ENCODE measurements at places on chromosomes 2 and 18. TPM values are rescaled to one million over a fixed set of nuclear protein-coding genes. Genes with fewer than 3 reads are reported as not detected.

DNA sequence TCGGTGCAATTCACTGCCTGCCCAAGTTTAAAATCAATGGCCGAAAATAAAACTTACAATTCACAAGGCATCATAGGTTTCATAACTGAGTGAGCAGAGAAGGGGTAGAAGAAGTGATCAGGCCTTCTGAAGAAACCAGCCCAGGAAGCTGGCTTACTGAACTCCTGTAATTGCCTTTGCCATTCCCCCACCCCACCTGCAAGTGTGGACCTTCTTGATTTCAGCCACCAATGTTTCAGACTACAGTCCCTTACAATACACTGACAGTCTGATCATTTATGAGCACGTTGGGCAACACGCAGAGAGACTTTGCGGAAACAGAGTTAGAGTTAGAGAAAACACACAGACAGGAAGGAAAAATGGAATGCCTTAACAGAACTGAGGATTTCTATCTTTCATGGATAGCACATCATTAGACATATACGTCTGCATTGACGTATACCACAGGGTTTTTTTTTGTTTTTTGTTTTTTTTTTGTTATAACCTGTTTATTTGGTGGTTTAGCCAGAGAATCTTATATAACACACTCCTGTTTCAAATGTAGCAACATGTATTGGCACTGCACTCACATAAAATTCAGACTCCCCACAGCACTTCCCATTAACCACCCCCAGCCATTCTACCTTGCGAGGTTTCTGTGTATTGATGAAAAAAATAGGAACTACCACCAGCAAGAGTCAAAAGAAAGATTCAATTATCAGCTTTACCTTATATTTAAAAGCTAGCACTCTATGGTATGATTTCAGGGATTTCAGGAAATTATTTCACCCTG, 126.4 kb downstream of the CACNB4 start:
- H3K27me3 ChIP-seq, result no peaks in the 10 kb centered on the region
- DNase-seq, result no peak
- H3K4me3 ChIP-seq, result no peak overlapping the region
- no peak overlapping the region for H3K27ac ChIP-seq
- no peaks in the 10 kb centered on the region for H3K4me1 ChIP-seq

The ICOS gene
- 98.1 TPM for total RNA-seq

- H3K27ac ChIP-seq, result no peak overlapping the region
- no peaks in the 10 kb centered on the region for H3K27me3 ChIP-seq
- no peaks in the 10 kb centered on the region for H3K4me1 ChIP-seq
- no peak for DNase-seq
- no peaks in the 10 kb centered on the region for H3K36me3 ChIP-seq
Observed at GRCh38 chr18:36759167-36759776, 69.5 kb downstream of the TPGS2 start.

The CFC1 gene
- not detected for total RNA-seq

The MAP3K19 gene
- total RNA-seq, result not detected

DNA sequence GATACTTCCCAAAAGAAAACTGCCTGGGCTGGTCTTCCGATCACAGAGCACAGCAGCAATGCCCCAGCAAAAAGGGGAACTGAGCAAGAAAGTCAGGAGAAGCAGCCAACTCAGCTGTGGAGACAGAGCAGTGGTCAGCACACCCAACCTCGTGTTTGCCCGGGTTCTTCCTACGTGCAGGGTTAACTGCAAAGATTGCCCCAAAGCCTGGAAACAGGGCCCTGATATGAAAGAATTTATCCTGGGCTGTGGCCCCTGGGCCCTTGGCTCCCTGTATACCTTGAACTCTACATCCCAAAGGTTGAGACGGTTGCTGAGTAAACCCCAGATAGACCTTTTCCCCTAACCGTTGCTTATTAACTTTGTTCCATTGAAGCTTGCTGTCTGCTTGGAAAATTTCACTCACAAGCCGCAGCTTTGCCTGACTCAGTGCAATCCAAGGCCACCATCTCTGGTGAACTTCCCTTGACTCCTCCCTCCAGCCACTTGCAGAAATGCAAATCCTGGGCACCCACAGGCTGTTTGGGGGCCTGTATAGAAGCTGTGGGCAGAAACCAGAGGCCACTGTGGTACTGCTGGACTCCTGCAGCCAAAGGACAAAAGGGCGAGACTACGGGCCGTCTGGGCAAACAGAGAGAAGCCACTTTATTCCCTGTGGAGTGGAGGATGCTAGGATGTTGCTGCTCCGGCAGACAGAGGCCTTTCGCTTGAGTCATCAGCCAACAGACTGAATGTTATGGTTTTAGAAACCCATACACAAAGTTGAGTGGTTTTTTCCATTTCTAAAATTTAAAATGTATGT, 18.2 kb downstream of the NRP2 start:
- H3K36me3 ChIP-seq, result no peaks in the 10 kb centered on the region
- no peak overlapping the region for H3K4me3 ChIP-seq
- no peaks in the 10 kb centered on the region for H3K27me3 ChIP-seq
- no peak overlapping the region for H3K27ac ChIP-seq
- no peaks in the 10 kb centered on the region for H3K4me1 ChIP-seq

DNA sequence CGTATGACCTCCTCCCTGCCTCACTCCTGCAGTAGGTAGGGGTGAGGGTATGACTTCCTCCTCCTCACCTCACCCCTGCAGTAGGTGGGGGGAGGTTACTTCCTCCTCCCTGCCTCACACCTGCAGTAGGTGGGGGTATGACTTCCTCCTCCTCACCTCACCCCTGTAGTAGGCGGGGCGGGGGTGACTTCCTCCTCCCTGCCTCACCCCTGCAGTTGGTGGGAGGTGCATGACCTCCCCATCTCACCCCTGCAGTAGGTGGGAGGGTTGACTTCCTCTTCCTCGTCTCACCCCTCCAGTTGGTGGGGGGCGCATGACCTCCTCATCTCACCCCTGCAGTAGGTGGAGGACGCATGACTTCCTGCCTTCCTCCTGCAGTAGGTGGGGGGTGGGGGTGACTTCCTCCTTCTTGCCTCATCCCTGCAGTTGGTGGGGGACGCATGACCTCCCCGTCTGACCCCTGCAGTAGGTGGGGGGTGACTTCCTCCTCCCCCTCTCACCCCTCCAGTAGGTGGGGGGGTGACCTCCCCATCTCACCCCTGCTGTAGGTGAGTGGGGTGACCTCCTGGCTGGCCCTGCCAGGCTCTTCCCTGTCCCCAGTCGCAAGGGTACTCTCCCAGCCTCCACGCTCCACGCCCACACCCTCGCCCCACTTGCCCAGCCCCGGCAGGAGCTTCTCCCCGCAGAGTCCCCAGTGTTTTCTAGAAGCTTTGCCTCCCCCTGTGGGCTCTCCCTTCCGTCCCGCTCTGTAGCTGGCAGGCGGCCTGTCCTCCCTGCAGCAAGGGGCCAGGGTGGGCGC, 39.3 kb downstream of the TSHZ1 start:
- no peaks in the 10 kb centered on the region for H3K27me3 ChIP-seq
- H3K4me1 ChIP-seq, result peaks cover 49% of the 10 kb centered on the region
- peak; percentile 41 for DNase-seq
- no peak overlapping the region for H3K4me3 ChIP-seq
- H3K27ac ChIP-seq, result peak overlapping the region; percentile 47
- H3K36me3 ChIP-seq, result no peaks in the 10 kb centered on the region

DNA sequence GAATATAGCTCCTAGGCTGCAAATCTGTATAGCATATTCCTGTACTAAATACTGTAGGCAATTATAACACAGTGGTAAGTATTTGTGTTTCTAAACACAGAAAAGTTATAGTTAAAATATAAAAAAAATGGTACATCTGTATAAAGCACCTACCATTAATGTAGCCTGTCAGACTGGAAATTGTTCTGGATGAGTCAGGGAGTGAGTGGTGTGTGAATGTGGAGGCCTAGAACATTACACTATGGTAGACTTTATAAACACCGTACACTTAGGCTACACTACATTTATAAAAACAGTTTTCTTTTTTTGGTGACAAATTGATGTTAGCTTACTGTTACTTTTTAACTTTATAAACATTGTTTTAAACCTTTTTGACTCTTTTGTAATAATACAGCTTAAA, 226.3 kb downstream of the CCDC85A start:
- no peaks in the 10 kb centered on the region for H3K4me1 ChIP-seq
- H3K4me3 ChIP-seq, result no peak overlapping the region
- H3K27me3 ChIP-seq, result no peaks in the 10 kb centered on the region

DNA sequence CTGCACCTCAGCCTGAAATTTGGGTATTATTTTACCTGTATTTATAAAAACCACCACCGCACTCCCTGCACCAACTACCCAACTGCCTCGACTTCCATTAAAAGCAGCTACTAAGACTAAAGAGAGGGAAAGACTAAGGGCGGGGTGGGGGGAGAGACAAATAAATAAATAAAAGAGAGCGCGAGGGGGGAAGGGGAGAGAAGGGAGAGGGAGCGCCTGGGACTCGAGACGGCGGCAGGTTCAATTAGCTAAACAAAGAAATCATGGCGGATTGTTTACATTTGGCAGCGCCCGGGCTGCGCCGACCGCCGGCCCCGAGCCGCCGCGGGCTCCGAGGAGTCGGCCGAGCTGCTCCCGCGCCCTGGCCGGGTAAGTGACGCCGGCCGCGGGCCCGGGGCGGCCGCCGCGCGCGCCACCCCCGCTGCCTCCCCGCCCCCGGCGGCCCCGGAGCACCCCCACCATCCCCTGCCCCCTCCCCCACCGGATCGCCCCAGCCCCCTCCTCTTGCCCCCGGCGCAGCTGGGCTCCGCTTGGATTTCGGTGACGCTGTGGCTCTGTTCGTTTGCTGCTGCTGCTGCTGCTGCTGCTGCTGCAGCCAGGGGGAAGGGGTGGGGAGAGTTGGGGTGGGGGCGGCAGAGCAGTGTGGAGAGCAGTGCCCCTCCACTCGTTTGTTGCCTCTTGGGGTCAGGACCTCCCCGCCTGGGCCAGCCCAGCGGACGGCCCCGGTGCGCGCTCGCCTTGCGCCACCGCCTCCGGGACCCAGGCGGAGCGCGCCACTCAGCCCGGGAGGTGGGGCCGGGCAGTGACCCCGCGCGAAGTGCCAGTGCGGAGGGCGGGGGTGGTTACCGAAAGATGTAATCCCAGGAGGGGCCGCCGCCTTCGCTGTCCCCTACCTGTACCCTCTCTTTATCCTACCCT, 187.2 kb upstream of the FANCL start:
- H3K27ac ChIP-seq, result no peak overlapping the region
- H3K4me3 ChIP-seq, result no peak overlapping the region
- H3K4me1 ChIP-seq, result peaks cover 3% of the 10 kb centered on the region

The CREG2 gene
- not detected for total RNA-seq

The LINC00305 gene
- total RNA-seq, result not detected

The RSAD2 gene
- 3.9 TPM for total RNA-seq

DNA sequence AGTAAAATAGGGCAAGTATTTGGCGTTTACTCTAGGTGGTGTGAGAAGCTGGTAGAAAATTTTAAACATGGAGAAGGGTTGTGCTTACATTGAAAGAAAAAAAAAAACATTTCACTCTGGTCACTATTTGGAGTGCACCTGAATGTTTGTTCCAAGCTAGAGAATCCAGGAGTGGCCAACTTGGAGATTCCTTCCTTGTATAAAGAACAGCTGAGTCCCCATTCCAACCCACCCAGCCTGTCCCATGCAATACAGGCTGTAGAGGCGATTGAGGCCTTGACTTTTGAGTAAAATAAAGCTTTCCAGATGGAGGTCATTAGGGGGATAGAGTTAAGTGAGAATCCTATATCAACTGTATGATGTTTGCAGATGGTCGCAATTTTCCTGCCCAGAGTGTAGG, 203.8 kb upstream of the SYT4 start:
- H3K27ac ChIP-seq, result no peak overlapping the region
- H3K4me1 ChIP-seq, result no peaks in the 10 kb centered on the region
- H3K36me3 ChIP-seq, result no peaks in the 10 kb centered on the region
- no peak for DNase-seq

DNA sequence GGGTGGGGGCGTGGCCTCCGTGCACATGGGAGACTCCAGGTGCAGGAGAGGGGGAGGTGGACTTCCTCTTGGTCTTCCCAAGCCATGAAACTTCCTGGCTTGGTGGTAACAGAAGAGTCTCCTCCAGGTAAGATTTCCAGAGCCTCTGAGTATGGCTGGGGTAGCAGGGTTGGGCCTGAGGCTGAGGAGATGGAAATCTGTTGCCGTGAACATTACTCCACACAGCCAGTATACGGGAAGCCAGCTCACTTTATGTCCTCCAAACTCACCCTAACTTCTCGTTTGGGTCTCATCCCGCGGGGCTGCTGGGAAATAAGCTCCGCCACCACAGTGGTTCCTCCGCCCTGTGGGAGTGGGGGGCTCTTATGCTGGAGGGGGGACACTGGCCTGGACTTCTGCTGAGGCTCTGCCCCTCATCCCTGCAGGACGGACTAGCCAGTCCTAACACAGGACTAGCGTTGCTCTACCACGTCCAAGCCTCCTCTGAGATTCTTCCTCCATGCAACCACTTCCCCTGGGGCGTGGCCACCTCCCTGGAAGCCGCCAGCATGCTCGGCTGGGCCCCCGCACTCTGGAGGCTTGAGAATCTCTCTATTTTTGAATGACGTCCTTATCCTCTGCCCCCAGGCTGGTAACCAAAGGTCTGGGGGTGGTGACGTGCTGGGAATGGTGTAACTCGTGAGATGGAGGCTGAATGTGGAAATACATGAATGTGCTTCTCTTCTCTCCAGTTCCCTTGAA, 777 bp upstream of the RAB17 start:
- H3K4me3 ChIP-seq, result no peak overlapping the region
- no peaks in the 10 kb centered on the region for H3K27me3 ChIP-seq
- no peak for DNase-seq
- no peaks in the 10 kb centered on the region for H3K36me3 ChIP-seq
- H3K4me1 ChIP-seq, result peaks cover 12% of the 10 kb centered on the region
- H3K27ac ChIP-seq, result no peak overlapping the region

DNA sequence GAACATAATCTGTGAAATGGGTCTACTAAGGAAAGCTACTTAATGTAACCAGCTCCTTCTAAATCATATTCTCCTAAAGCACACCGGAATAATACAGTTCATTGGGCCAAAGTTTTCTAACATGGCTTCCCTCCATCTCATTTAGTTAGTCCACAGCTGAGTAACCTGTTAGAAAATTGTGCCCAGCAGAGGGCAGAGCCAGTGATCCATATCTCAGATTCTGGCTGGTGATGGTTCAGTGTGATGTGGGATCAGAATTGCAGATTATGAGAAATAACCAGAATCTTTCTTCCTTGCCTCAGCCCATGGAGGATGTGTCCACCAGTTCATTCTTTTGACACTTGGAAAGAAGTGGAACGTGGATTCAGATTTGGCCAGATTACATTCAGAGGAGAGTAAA, 9.4 kb upstream of the CTLA4 start:
- H3K4me1 ChIP-seq, result peaks cover 26% of the 10 kb centered on the region
- no peak overlapping the region for H3K27ac ChIP-seq
- no peaks in the 10 kb centered on the region for H3K27me3 ChIP-seq
- no peaks in the 10 kb centered on the region for H3K36me3 ChIP-seq
- H3K4me3 ChIP-seq, result no peak overlapping the region

DNA sequence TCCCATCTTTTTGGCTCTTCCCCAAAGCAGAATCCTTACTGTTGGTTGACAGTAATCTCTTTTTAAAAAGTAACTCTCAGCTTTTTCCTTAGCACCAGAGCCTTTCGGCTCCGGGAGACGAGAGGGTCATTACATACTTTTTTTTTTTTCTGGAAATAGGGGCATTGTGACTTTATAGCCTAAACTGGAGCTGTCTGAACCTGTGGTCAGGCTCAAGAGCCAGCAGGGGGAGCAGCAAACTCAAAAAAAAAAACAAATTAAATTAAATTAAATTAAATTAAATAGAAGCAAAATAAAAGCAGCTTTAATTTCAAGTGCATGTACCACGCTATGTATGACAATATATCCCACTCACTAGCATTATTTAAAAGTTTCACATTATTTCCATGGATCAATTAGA, 156.6 kb downstream of the DTNA start:
- H3K4me1 ChIP-seq, result no peaks in the 10 kb centered on the region
- H3K27me3 ChIP-seq, result no peaks in the 10 kb centered on the region
- no peak overlapping the region for H3K4me3 ChIP-seq
- no peak overlapping the region for H3K27ac ChIP-seq

Data from CD4-positive, alpha-beta T cell (primary cell).